Astrocyte (in vitro differentiated cells and primary cell): ENCODE measurements at places on chromosomes 3 and 15.

- H3K27me3 ChIP-seq = no peaks in the 10 kb centered on the region
- H3K4me3 ChIP-seq = no peak overlapping the region
Measured at GRCh38 chr3:48492461-48493202, 11.3 kb downstream of the SHISA5 start.

- H3K27ac ChIP-seq = no peak overlapping the region
- no peak overlapping the region for H3K4me3 ChIP-seq
- no peaks in the 10 kb centered on the region for H3K36me3 ChIP-seq
- DNase-seq = peak; percentile 43
- no peaks in the 10 kb centered on the region for H3K4me1 ChIP-seq
Measured at GRCh38 chr15:52735231-52736089, 54.7 kb downstream of the ONECUT1 start.

- H3K36me3 ChIP-seq = no peaks in the 10 kb centered on the region
- H3K4me1 ChIP-seq = no peaks in the 10 kb centered on the region
- peaks cover 4% of the 10 kb centered on the region for H3K27me3 ChIP-seq
- no peak overlapping the region for H3K4me3 ChIP-seq
- no peak overlapping the region for H3K27ac ChIP-seq
- no peak for DNase-seq
Measured at GRCh38 chr3:139319428-139320402, 24.1 kb upstream of the MRPS22 start.

DNA sequence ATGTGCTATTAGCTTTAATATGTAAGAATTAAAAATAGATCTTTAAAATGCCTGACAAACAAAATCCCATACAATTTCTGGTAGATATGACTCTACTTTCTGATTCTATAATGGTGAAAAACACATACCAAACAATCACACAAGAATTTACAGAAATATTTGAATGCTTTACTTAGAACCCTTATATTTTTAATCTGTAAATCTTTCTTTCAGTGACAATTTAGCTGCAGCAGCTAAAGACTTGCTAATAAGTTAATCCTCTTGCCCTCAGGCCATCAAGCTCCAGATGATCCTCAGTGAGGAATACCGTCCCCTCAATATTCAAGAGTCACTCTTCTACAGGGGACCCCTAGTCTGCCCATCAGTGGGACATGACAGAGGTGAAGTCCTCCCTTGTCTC lies 55.6 kb downstream of the C3orf80 start:
- no peaks in the 10 kb centered on the region for H3K36me3 ChIP-seq
- DNase-seq = no peak
- H3K4me3 ChIP-seq = no peak overlapping the region
- no peaks in the 10 kb centered on the region for H3K4me1 ChIP-seq

GRCh38 chr15:85555875-85556617 lies 175.6 kb downstream of the AKAP13 start:
- no peaks in the 10 kb centered on the region for H3K4me1 ChIP-seq
- H3K4me3 ChIP-seq = no peak overlapping the region
- no peak overlapping the region for H3K27ac ChIP-seq
- DNase-seq = no peak
